Endothelial cell of coronary artery (primary cell): ENCODE measurements at places on chromosomes 13 and 19. TPM values are rescaled to one million over a fixed set of nuclear protein-coding genes. Genes with fewer than 3 reads are reported as not detected.

Gene GJB6
- not detected in 2 replicates for total RNA-seq

Gene DNASE2
- 11.1 and 18.9 TPM in 2 replicates for total RNA-seq

Gene CGB7
- total RNA-seq, result 0.09 TPM in 2 replicates

Gene MAMSTR
- 0.09 and 0.38 TPM in 2 replicates for total RNA-seq

Gene NCCRP1
- not detected in 2 replicates for total RNA-seq

Gene EBI3
- total RNA-seq, result 0.18 and 0.66 TPM in 2 replicates

Gene FBXO27
- 0.54 and 0.94 TPM in 2 replicates for total RNA-seq

Gene HSD17B14
- 4.6 and 4.9 TPM in 2 replicates for total RNA-seq

Gene PPM1N
- 0.90 and 1.4 TPM in 2 replicates for total RNA-seq

Gene C19orf38
- total RNA-seq, result 0.28 TPM in 1 of 2 replicates, not detected in the other

Gene SMIM44
- total RNA-seq, result not detected in 2 replicates

Gene PLA2G4C
- 27.0 and 40.9 TPM in 2 replicates for total RNA-seq

Gene COX6B2
- not detected in 2 replicates for total RNA-seq

Gene CNMD
- not detected in 2 replicates for total RNA-seq

Gene SYNE4
- not detected in 2 replicates for total RNA-seq

Gene TRIP10
- total RNA-seq, result 40.3 and 57.7 TPM in 2 replicates

Gene KANK2
- total RNA-seq, result 43.2 and 105 TPM in 2 replicates

Gene CRLF1
- 0.09 and 1.1 TPM in 2 replicates for total RNA-seq

Gene SLITRK6
- total RNA-seq, result not detected in 2 replicates

Gene SIGLEC5
- not detected in 2 replicates for total RNA-seq

Gene ZNF132
- total RNA-seq, result 6.2 and 6.8 TPM in 2 replicates

Gene MARK4
- total RNA-seq, result 10.4 and 18.9 TPM in 2 replicates

Gene COL5A3
- 2.4 TPM in 1 of 2 replicates, not detected in the other for total RNA-seq

Gene PRX
- 0.81 and 1.1 TPM in 2 replicates for total RNA-seq

Gene MED16
- total RNA-seq, result 25.1 and 27.3 TPM in 2 replicates

Gene C2CD4C
- total RNA-seq, result 0.18 and 0.38 TPM in 2 replicates

Gene GRIN3B
- 0.19 and 0.27 TPM in 2 replicates for total RNA-seq

Gene AMH
- total RNA-seq, result 0.18 and 0.19 TPM in 2 replicates

Gene CYP2S1
- 0.09 and 0.54 TPM in 2 replicates for total RNA-seq

Gene C5AR2
- total RNA-seq, result 0.09 and 0.28 TPM in 2 replicates

Gene NKG7
- not detected in 2 replicates for total RNA-seq

Gene NALCN
- 5.0 and 7.3 TPM in 2 replicates for total RNA-seq

Gene SMAD9
- 1.8 and 2.5 TPM in 2 replicates for total RNA-seq

Gene CBY2
- not detected in 2 replicates for total RNA-seq

Gene KLF1
- not detected in 2 replicates for total RNA-seq

Gene CCDC8
- total RNA-seq, result 0.45 and 3.2 TPM in 2 replicates

Gene ZNF229
- 11.2 and 18.0 TPM in 2 replicates for total RNA-seq

Gene CDX2
- total RNA-seq, result not detected in 2 replicates

Gene ATP1A3
- under 0.01 TPM in 1 of 2 replicates, not detected in the other for total RNA-seq

Gene SLC25A41
- under 0.01 and 0.09 TPM in 2 replicates for total RNA-seq

Gene GPR12
- total RNA-seq, result not detected in 2 replicates

Gene LILRA2
- total RNA-seq, result not detected in 2 replicates

Gene FCHO1
- 0.38 and 0.63 TPM in 2 replicates for total RNA-seq

Gene TARM1
- not detected in 2 replicates for total RNA-seq

Gene ZNF626
- total RNA-seq, result 3.3 and 13.4 TPM in 2 replicates

Gene SUPT5H
- total RNA-seq, result 63.1 and 65.6 TPM in 2 replicates

Gene UBE2L5
- not detected in 2 replicates for total RNA-seq

Gene OR10H4
- total RNA-seq, result not detected in 2 replicates

Gene ZNF541
- total RNA-seq, result under 0.01 and 0.27 TPM in 2 replicates

Gene LILRA6
- not detected in 2 replicates for total RNA-seq

Gene NOVA2
- 4.7 and 6.0 TPM in 2 replicates for total RNA-seq

Gene ZDHHC20
- 77.7 and 84.4 TPM in 2 replicates for total RNA-seq

Gene SHANK1
- 1.0 and 1.9 TPM in 2 replicates for total RNA-seq

Gene KCNN1
- total RNA-seq, result under 0.01 and 0.09 TPM in 2 replicates
